Stimulated activated CD8-positive, alpha-beta memory T cell treated with anti-CD3 and anti-CD28 coated beads, Interleukin-4, amount 100 ng/mL, for 4 hours (primary cell): ENCODE measurements at places on chromosomes 12 and 14.

DNA sequence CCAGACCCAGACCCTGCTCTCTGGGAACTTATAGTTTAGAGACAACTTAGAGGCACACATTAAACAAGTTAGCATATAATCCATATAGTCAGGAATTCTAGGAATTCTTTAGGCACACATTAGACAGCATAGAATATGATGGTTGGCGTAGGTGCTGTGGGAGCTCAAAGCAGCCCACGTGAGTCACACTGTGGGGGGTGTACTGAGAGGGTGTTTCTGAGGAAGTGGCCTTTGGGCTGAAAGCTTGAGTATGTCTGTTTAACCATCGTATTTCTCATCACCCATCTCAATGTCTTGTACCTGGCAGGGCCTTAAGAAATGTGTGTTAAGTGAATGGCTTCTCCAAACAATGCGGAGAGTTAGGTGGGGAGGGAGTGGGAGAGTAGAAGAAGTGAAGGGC, 67.2 kb downstream of the TMEM30B start:
- no peak for DNase-seq

- no peak for DNase-seq
Observed at GRCh38 chr14:97976861-97977260, 1179.7 kb downstream of the VRK1 start.

GRCh38 chr12:92995258-92995903, 66.3 kb upstream of the EEA1 start:
- DNase-seq, result no peak

DNA sequence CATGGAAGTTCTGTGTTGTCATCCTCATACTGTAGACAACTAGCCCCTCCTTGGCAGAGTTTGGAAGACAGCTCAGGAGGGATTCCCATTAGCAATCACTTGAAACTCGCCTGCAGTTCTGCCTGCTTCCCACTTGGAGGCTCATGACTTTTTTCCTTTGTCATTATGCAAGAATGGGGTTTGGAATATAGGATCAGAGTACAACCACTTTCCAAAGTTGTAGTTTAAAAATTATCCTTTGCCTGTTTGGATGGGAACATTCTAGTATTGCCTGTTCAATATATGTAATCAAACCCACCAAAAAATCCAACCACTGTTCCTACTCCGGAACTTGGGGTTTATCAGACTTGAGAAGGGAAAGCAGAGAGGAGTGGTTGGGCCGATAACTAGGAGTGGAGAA, 2.1 kb upstream of the GPD1 start:
- no peak for DNase-seq
